Fibroblast of skin of left quadriceps (primary cell): ENCODE measurements at places on chromosomes 2 and 18.

DNA sequence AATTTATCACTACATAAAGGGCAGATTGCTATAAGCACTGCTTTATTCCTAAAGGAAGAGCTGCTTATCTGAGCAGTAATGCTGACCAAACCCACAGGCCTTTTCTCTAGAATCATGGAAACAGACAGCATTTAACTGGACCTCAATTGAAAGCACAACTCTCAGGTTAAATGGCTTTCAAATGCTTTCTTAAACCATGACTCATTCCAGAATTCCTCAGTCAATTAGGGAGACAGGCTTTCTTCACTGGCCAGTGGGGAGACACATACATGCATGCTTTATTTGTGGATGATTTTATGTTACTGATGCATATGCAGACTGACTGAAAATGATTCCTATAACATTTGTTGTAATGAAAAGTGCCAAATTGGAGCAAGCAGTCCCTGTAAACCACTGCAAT, 114.6 kb downstream of the ACVR1 start:
- peak; percentile 32 for DNase-seq

GRCh38 chr2:80040226-80040625, 264.3 kb downstream of the LRRTM1 start:
- DNase-seq: no peak

DNA sequence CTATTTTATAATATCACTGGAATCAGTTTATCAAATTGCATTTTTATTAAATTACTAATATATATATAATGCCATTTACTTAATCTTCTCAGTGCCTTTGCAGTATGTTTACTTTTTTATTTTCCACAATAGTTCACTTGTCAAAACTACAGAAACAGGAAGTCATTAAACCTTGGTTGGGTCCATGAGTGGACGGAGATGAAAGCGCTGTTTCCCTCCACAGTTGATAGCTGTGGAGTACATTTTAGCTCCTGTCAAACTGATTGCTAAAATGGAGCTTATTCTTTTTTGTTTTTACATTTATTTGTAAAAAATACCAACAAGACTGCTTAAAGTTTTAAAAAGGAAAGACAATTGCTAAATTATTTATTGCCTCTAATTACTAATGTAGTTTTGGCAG, 19.2 kb downstream of the MFF start:
- no peak for DNase-seq

DNA sequence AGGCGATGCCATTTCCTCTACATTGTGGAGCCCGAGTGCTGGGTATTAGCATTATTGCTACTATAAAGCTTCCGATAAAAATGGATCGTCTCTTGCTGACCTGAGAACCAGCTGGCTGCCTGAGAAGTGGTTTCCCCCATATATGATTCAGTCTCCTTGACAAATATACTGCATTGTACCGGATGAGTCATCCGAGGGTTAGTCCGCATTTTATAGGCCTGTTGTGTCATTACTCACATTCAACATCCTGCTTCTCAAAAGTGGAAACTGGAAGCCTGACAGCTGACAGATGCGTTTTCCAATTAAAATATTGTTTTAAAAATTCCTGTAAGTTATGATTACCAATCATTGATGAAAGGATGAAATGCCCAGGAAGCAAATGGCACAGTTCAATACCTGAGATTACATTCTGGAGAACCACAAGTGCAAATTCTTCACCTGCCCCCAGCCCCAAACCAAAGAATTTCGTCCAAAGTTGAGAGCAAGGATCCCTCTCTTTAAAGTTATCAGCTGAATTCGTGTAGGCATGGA, 65.7 kb downstream of the SPRED2 start:
- DNase-seq: peak; percentile 93

DNA sequence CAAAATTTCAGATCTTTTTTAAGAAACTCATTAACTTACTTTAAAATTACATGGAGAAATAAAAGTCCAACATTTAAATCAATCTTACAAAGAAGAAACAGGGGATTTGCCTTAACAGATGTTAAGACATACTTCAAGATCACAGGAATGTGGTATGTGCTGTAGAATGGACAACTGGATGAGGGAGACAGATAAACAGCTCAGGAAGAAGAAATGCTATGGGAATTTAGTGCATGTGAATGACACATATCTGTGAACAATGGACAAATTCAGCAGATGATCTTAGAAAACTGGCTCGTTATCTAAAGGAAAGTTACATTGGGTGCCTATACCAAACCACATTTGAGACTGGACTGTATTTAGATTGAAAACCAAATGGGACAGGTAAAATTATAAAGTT, 246.8 kb upstream of the AGAP1 start:
- DNase-seq: no peak

DNA sequence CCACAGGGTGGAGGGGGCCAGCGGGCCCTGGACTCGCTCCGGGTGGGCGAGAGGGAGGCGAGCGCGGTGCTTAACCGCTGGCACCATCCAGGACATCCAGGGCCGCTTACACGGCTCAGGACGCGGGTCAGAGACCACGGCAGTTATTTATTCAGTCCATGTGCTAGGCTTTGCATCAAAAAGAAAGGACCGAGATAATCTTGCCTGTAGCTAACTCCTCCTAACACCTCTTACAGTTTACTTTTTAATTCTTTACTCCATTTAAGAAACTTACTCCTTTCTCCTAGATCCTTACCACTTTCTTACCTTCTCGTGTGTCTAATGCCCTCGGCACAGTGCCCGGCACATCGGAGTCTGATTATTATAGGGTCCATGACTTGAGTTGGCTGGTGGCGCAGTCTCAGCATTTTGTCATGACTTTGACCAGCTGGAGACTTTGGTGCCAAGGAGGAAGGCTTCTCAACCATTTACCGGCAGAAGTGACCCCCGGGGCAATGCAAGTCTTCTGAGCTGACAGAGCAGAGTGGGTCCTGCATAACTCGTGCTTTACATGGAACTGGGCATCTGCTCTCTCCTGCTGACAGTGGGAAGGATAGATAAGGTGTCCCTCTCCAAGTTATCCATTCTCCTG, 503 bp downstream of the ANXA4 start:
- no peak for DNase-seq

- DNase-seq: no peak
Measured at GRCh38 chr2:98508709-98509066, 64.0 kb downstream of the INPP4A start.

DNA sequence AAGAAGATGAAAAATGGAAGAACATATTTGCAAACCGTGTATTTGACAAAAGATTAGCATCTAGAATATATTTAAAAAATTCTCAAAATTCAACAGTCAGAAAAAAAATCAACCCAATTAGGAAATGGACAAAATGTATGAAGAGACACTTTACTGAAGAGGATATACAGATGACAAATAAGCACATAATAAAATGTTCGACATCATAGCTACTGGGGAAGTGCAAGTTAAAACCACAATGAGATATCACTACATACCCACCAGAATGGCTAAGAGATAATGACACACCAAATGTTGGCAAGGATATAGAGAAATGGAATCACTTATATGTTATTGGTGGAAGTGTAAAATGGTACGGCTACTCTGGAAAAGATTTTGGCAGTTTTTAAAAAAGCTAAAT, 11.7 kb upstream of the NUP35 start:
- DNase-seq: no peak

DNA sequence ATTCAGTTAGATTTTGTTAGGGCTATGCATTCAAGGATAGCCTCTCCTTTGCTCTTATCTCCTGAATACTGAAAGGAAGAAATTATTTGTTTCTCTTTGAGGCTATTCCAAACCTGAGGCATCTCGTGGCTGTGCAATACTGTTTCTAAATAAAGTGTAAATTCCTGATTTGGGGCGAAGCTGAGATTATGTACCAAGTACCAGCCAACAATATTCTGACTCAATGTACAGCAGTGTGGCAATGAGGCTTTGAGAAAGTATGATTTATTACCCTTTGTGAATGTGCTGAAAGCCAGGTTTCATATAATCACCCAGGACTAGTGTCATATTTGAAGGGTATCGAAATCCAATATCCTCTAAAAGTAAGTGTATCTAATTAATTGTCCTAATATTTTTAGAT, 113.5 kb downstream of the MEIS1 start:
- no peak for DNase-seq

DNA sequence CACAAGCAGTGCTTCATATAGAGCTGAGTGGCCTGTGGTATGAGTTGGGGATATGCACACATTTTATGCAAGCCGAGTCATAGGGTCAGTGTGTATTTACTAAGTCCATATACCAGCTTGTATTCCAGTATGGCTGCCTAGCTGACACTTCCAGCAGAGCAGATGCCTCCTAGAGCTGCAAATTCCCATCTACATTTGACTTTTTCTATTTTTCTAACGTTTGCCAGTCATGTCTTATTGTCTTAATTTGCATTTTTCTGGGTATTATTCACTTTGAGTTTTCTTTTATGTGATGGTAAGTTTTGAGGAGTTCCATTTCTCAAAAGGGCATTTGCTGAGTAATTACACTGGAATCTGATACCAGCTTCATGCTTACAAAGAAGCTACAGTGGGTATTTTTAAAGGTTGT, 334.5 kb upstream of the CDH2 start:
- no peak for DNase-seq

- peak; percentile 56 for DNase-seq
Measured at GRCh38 chr2:240560084-240560479, at the start of gene DUSP28. Gene DUSP28, plus strand, starts transcription at chr2:240560357. Its CDS starts 328 bp downstream, at chr2:240560685.

- no peak for DNase-seq
Measured at GRCh38 chr2:45652090-45653031, 886 bp downstream of the PRKCE start.

DNA sequence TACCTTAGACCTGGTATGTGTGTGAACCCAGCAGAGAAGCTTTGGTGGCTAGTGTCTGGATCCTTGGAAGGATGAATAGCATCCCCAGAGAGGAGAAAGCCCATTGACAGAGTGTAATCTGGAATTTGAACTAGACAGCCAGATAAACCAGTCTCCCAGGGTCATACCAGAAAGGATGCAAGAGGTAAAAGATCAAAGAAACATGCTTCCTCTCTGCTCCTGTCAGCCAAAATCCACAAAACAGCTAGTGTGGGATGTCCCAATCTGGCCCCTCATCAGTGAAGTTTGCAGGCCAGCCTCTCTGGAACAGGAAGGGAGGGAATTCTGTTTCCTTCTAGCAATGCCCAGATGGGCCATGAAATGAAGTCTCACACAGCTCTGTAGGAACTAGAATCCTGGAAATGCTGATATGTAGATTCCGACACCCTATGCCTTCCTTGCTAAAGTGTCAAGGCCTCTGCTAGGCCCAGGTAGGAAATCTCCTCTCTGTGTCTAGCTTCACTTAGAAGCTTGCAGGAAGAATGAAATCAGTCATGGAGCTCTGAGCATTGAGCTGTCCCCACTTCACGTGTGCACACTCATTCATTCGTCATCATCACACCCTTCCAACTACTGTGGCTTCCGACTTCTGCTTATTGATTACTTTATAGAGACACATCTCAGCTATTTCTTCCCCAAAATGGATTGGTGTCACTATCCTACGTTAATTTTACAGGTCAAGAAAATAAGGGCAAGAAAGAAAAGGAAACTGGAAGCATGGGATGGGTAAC, 38.0 kb downstream of the EVA1A start:
- no peak for DNase-seq

DNA sequence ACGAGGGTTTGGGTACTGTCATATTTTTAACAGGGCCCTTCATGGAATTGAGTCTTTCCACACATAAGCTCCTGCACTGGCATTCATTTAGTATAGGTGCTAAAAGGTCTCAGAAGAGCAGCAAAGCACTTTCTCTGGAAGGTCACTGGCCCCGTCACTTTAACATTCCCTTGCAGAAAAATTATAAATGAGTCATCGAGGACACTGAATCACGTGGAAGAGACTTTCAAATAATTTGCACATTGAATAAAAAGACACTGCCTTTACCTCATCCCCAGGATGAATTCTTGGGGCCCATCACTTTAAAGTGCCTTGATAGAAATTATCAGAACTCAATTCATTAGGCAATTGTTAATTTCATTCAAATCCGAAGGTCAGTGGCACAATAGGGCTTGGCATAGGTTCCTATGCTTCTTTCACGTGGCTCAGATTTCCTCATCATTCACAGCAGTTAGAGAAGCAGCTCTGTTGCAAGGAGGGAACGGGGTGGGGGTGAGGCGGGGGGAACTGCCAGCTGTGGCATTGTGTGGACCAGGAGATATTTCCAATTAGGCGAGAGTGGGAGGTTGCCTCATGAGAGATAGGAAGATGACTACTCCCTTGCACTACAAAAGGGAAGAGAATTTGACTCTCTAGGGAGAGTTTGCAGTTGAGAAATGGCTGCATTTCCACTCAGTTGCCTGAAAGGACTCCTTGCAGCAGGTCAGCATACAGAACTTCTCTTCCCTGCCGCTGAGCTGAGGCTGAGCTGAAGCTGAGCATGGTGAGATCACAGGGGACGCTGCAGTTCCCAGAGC, 86.3 kb upstream of the NPAS2 start:
- peak; percentile 55 for DNase-seq

DNA sequence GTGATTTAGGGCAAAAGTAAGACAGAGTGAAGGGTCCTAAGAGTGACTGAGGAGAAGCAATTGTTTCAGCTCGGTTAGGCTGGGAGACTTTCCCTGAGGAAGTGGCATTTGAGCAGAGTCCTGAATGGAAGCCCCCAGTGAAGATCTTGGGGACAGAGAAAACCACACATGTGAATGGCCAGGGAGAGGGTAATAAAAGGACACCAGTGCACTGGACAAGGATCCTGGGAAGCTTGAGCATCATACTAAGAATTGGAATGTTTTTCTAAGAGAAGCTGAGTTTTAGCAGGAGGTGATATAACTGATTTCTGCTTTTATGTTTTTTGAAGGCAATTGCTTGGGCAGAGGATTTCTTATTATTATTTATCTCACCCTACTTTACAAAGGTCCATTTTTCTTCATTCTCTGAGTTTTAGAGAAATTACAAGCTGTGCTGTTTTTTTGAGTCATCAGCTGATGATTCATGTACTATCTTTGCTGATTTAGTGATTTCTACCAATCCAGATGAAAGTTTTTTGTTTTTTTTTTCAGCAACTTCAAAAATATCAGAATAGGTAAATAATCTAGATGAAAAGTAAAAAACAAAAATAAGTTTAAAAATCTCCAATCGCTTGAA, 43.5 kb downstream of the MFSD6 start:
- DNase-seq: no peak

DNA sequence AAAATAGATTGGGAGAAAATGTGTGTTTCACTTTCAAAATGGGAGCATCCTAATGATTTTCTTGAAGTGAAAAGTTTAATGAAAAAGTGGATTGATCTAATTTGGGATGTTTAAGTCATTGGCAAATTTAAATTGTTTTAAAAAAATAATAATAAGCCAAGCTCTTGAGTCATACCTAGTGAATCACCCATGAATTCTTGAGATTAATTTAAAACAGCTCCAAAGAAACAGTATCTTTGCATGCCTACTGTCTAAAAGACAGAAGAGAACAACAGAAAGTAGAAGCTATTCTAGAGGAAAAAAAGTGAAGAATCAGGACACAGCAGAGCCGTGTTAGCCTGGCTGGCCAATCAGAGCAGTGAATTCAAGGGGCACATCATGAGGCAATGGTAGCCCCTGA, 7.7 kb downstream of the ACVR1C start:
- peak; percentile 23 for DNase-seq

- peak; percentile 32 for DNase-seq
Measured at GRCh38 chr2:15050483-15050882, 418.0 kb downstream of the LRATD1 start.

- DNase-seq: no peak
Measured at GRCh38 chr18:2853926-2854664, 7.3 kb downstream of the EMILIN2 start.
